Hematopoietic multipotent progenitor cell treated with erythropoietin and hydrocortisone succinate and interleukin-3 and kit ligand, for 4 days (in vitro differentiated cells): ENCODE measurements at places on chromosomes 2 and 18.

DNA sequence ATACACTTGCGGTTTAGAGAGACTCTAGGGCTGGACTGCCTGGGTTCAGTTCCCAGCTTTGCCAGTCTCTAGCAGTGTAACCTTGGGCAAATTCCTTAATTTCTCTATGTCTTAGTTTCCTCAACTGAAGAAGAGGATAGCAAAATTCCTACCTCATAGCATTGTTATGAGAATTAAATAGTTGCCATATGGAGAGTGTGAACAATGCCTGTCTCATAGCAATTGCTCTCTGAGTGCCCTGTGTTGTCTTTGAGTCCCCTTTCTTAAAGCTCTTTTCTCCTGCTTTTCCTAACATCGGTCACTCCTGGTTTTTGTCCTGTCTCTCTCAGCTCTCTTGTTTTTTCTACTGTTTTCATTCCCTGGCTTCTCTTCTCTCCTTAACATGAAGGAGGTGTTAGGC is 116.8 kb upstream of the ALPP start:
- no peak for DNase-seq

GRCh38 chr2:210548878-210549384 is 7.5 kb upstream of the CPS1 start:
- DNase-seq = no peak

GRCh38 chr2:223047260-223047761 is 4.7 kb upstream of the KCNE4 start:
- DNase-seq = no peak

DNA sequence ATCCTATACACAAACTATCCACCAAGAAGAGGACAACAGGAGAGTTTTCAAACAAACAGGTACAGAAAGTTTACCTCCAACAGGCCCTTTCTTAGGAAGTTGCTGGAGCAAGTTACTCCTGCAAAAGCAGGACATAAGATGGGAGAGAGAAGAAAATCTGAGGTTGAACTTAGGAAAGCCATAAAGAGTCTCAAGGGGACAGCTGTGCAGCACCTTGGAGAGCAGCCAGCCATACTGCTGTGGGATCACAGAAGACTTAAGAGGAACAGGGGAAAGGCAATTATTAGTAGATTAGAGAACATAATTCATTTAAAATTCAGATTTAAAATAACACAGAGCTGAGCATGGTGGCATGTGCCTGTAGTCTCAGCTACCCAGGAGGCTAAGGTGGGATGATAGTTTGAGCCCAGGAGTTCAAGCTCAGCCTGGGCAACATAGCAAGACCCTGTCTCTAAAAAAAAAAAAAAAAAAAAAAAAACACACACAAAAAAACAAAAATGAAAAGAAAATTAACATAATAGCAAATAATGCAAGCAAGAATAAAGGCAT is 148.1 kb upstream of the SIX3 start:
- peak; percentile 63 for DNase-seq

DNA sequence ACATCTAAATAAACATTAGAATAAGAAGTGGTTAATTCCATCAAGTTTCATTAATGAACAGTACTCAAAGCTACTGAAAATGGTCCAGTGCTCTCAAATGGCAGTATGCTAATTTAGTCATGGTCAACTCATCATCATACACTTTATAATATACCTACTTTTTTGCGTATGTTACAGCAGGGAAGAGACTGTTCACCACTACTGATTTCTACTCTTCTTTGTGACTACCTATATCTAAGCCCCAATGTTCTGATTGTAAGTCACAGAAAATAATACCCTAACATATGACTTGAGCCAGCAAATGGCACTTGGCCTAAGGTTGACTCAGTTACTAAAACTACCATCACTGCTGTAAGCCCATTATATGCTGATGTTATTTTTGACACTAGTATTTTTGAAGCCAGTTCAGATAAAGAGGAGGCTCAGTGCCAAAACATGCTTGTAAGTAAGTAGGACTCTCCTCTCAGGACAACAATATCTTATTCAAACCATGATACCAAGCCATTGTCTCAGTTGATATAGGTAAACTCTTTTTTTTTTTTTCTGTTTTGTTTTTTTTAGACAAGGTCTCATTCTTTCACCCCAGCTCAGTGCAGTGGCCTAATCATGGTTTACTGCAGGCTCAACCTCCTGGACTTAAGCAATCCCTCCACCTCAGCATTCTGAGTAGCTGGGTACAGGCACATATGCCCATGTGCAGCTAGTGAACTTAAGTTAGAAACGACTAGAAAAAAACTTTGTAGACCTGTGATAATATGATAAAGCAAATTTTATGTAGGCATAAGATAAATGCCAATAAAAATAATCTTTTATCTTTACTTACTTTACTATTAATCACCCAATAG is 266.9 kb downstream of the ZNF385B start:
- no peak for DNase-seq
